ENCODE measurements at places on chromosomes 2 and 18.

- no peak for DNase-seq
These were observed 137.4 kb downstream of the ACOXL start for GRCh38 chr2:110869472-110870446.

GRCh38 chr2:196131949-196132925 lies 39.1 kb downstream of the STK17B start:
- no peak for DNase-seq

GRCh38 chr2:127373362-127374083 lies 14.3 kb downstream of the MAP3K2 start:
- no peak for DNase-seq

DNA sequence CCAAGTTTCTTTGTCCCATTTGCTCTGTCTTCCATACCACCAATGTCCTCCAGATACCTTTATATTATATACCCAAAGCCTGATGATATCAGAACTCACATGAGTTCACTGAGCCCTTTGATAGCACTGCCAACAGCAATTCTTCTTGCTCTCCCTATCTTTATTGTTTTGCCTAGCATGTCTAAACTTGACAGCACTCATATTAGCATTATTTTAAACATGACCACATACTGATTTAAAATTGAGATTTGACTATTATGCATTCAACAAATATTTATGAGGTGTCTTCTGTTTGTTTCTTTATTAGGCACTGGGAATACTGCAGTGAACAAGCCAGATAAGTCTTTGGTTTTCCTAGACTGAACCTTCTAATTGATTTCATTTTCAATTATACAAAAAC lies 587.3 kb upstream of the GCFC2 start:
- no peak for DNase-seq

DNA sequence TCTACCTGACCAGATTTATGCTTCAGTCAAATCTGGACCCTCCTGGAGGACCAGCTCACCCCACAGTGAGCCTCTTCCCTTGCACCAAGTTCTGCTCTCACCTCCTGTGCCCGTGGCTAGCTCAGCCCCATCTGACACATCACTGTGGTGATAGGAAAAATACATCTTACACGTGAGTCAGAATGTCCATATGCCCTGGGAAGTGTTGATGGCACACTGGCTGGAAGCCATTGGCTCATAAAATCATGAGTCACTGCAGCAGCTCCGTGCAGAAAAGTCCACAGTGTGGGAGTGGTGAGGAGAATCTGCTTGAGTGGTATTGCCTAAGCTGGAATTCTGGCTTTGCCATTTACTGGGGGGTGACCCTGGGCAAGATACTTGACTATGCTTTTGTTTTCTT lies 42.6 kb upstream of the RAPGEF4 start:
- DNase-seq: no peak

DNA sequence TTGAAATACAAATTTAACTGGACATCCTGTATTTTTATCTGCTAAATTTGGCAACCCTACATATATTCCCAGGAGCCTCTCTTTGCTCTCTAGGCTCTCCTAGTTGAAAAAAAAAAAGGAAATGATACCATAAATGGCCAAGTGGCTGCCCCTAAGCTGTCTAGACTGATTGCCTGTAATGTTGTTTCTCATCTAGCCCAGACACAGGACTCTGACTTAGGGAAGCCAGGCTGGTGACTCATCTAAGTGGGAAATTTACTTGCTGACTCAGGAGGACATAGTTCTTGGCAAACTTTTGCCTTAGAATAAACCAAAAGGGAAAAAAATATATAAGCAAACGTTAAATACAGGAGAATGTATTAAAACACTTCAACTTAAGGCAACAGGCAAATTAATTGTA lies 14.6 kb upstream of the ITGAV start:
- no peak for DNase-seq

GRCh38 chr2:127355407-127356008 lies 32.3 kb downstream of the MAP3K2 start:
- no peak for DNase-seq

DNA sequence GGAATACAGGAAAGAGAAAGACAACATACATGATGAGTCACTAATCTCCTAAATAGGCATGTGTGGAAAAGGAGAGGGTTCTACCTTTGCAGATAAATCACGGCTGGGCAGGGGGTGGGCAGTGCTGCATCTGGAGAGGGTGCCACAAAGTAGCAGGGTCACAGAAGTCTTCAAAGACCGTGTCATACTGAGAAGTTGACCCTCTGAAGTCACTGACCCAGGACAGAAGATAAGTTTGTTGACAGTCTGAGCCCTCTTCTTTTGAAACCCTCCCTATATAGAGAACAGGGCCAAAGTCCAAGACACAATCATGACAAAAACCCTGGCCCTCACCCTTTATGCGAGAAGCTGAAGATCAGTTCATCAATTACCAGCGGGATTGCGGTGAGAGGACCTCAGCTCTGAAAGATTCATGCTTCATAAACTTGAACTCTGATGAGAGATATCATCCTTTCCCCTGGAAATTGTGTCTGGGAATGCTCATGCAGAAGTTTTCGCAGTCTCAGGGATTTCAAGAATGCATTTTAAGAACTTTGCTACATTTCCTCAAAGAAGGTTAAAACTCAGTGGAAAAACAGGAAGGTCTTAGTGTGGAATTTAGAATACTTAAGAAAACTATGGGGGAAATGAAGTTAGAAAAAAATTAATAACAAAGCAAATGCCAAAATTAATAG lies 129.5 kb downstream of the FAM124B start:
- no peak for DNase-seq
